ENCODE measurements at places on chromosomes 12 and 14.

DNA sequence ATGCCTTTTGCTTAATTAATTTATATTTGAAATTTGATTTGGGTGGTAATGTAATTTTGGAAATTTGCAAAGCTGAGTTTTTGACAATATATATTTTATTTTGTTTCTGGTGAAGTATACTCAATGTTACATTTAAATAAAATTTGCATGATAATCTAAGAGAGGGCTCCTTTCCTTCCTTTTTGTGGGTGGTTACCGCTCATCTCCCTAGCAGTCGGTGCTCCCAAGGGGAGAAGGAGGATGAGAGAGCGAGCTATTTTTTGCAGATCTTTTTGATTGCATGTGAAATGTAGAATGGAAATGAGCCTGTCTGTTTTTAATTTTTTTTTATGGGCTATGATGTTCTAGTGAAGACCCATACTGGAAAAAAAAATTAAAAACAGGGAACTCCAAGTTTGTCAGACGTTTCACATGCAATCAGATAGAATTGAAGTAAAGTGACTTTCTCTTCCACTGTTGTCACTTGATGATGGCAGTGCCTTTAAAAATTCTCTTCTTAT, 39.8 kb downstream of the MSRB3 start:
- DNase-seq: no peak

DNA sequence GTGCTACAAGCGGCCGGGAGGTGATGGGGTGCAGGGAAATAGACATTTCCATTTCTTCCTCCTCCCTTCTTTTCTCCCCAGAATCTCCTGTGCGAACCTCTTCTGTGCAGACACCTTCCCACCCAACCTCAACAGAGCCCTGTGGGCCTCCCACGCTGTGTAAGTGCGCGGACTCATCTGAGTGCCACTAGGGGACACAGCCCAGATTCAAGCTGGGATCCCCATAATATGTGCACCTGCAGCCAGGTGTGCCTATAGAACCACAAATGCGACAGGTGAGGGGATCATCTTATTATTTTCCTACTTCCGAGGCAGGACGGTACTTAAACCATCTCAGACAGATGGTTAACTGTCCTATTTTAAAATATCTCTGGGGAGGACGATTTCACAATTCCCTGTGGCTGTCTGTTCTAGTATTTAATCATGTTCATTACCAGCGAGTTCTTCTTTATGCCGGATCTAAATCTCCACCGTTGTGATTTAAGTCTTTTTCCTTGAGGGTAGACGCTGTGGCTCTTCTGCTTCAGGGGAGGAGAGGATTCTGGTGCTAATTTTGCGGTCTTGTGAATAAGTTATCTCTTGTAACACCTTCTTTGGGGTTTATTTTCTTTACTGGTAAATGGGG, 17.2 kb upstream of the CACNA1C start:
- no peak for DNase-seq

DNA sequence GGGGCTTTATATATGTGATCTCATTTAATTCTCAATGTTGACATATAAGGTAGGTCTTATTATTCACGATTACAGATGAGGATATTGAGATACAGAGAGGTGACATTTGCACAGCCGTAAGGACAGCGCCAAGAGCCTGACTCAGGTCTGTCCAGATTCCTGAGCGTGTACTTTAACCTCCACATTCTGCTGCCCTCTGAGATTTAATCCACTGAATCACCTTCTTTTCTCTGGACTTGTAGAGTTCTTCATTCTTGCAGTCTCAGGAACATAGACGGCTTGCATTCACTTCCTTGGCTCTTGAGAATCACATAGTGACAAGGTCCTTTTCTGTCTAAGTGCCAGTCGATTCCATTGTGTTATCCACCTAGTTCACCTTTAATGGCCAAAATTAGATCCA, 141.0 kb upstream of the ARHGAP5 start:
- no peak for DNase-seq

- no peak for DNase-seq
These were observed 86.6 kb downstream of the KSR2 start for GRCh38 chr12:117882181-117882580.

GRCh38 chr14:57871459-57872080, 5.7 kb upstream of the SLC35F4 start:
- DNase-seq: peak; percentile 57

- no peak for DNase-seq
These were observed 402.3 kb downstream of the NUAK1 start for GRCh38 chr12:105736498-105736897.

DNA sequence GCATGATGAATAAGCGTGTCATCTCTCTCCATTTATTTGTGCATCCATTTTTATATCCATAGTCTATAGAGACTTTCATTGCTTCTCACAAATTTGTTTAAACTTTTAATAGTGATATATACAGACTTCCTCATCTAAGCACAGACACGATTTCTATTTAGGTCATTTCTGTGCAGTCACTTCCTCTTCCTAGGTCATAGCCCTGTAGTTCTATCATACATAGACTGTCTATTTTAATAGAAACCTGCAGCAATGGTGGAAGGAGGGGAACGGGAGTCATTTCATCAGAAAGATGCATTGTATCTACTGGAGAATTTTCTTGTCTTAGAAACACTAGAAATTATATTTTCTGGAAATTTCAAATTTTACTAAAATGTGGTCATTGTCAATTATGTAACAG, 133.4 kb upstream of the FGD4 start:
- DNase-seq: peak; percentile 54

Data from hematopoietic multipotent progenitor cell treated with erythropoietin and hydrocortisone succinate and interleukin-3 and kit ligand, for 6 days (in vitro differentiated cells).